ENCODE measurements at places on chromosomes 3 and 15. TPM values are rescaled to one million over a fixed set of nuclear protein-coding genes. Genes with fewer than 3 reads are reported as not detected.

DNA sequence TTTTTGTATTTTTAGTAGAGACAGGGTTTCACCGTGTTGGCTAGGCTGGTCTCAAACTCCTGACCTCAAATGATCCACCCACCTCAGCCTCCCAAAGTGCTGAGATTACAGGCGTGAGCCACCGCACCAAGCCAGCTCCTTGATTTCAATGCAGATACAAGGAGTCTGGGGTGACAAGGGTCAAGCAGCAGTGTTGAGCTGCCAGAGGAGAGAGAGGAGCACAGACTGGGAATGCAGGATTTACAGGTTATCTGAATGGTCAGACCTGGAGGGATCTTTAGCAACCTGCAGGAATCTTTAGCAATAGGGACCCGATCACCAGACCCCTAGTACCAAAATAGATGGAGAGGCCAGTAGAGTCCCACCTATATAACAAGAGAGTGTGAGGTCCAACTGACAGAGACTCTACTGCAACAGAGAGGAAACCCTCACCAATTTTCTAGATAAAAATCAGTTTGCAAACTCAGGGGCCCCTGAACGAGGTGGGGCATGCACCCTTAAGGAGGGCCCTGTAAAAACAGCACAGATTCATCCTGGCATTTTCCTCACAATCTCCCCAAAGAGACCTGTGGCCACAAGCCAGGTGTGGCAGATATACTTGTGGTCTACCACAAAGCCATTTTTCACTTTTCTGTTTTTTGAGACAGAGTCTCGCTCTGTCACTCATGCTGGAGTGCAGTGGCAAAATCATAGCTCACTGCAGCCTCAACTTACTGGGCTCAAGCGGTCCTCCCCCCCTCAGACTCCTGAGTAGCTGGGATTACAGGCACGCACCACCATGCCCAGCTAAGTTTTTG is 10.7 kb upstream of the SHISA5 start:
- H3K27ac ChIP-seq = no peak overlapping the region
- H3K4me1 ChIP-seq = peaks cover 8% of the 10 kb centered on the region
- no peak overlapping the region for H3K4me3 ChIP-seq
- no peak for DNase-seq

DNA sequence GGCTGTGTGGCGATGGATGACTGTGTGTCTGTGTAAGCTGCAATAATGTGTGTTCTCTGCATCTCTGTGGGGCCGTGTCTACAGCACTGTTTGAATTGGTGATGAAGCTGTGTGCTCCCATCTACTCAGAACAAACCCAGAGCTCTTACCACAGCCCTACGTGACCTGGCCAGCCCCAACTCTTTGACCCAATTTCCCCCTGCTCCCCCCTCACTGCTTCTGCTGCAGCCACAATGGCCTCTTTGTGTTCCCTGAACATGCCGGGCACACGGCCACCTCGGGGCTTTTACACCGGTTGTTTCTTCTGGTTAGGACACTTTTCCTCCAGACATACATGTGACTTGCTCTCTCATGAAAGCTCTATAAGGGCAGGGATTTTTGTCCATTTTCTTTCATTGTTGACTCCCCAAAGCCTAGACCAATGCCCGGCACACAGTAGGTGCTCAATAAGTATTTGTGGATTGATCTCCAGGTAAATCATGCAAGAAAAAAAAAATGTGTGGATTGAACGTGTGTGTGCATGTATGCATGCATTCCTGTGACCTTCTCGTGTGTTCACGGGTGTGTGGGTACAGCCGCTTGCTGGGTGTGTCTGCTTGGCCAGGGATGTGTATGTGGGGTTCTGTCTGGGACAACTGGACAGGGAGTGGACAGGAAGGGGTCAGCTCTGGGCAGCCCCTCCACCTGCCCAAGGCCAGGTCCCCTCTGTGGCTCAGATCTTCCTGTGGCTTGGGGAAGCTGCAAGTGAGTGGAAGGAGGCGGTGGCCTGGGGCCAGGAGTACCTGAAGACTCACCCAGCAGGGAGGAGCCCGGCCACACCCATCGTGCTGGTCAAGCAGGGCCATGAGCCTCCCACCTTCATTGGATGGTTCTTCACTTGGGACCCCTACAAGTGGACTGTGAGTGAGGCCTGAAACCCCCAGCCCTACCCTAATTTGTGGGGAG is 14.8 kb downstream of the VILL start:
- no peak overlapping the region for H3K27ac ChIP-seq
- H3K36me3 ChIP-seq = no peaks in the 10 kb centered on the region
- no peaks in the 10 kb centered on the region for H3K27me3 ChIP-seq

DNA sequence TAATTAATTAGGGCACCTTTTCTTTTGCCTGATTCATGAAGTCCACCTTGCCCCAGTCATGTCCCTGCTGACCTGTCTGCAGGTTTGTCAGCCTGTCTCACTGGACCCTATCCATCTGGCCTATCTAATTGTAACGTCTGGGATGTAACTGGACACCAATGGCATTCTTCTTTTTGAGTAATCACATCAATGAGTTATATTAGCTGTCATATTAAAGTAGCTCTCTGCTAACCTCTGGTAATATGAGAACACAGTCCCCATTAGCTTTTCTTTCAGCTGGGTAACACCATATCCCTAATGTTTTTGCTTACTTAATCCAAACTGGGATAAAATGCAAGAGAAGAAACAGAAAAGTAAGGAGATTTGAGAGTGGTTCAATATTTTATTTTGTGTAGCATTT is 166.2 kb upstream of the VEPH1 start:
- no peak overlapping the region for H3K4me3 ChIP-seq
- no peak overlapping the region for H3K27ac ChIP-seq
- H3K27me3 ChIP-seq = no peaks in the 10 kb centered on the region
- no peaks in the 10 kb centered on the region for H3K36me3 ChIP-seq
- DNase-seq = no peak

- no peak overlapping the region for H3K27ac ChIP-seq
- DNase-seq = no peak
- H3K36me3 ChIP-seq = no peaks in the 10 kb centered on the region
- no peak overlapping the region for H3K4me3 ChIP-seq
Measured at GRCh38 chr3:134860141-134860540, 65.1 kb downstream of the EPHB1 start.

DNA sequence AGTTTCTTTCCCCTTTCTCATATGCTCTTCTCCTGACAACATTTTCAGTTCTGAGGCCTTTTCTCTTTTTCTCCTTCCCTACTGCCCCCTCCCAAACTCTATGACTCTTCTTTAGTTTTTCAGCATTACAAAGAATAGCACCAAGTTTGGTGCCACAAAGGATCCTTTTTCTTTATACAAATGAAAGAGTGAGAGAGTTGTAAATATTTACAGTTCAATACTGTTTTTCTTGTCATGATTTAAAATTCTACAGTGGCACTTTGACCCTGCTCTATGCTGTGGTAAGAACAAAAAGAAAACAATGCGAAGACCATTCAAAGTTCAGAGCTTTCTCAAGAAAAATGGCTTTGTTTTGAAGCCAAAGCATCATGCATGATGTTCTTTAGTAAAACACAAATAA is 667.9 kb upstream of the SGO1 start:
- no peak overlapping the region for H3K4me3 ChIP-seq
- DNase-seq = no peak
- no peak overlapping the region for H3K27ac ChIP-seq

DNA sequence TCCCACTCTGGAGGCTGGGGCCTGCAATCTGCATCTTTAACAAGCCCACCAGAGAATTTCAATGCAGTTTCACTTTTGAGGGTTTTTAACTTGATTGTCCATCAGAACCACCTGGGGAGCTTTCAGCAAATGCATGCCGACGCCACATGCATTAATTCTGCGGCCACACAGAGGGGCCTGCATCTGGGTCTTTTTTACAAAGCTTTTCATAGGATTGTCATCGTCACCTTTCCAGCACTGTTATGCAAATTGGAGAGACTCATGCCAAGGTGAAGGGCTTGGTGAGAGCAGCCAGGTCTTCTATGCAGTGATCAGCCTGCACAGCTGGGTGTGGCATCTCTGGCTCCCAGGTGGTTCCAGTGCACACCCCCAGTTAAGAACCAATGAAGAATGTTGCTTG is 143.0 kb upstream of the CTDSPL start:
- H3K27ac ChIP-seq = no peak overlapping the region
- peaks cover 7% of the 10 kb centered on the region for H3K4me1 ChIP-seq
- H3K4me3 ChIP-seq = no peak overlapping the region
- no peaks in the 10 kb centered on the region for H3K27me3 ChIP-seq
- H3K36me3 ChIP-seq = 0 out of 2 replicates have a peak, but pooled peaks cover 6% of the 10 kb centered on the region

DNA sequence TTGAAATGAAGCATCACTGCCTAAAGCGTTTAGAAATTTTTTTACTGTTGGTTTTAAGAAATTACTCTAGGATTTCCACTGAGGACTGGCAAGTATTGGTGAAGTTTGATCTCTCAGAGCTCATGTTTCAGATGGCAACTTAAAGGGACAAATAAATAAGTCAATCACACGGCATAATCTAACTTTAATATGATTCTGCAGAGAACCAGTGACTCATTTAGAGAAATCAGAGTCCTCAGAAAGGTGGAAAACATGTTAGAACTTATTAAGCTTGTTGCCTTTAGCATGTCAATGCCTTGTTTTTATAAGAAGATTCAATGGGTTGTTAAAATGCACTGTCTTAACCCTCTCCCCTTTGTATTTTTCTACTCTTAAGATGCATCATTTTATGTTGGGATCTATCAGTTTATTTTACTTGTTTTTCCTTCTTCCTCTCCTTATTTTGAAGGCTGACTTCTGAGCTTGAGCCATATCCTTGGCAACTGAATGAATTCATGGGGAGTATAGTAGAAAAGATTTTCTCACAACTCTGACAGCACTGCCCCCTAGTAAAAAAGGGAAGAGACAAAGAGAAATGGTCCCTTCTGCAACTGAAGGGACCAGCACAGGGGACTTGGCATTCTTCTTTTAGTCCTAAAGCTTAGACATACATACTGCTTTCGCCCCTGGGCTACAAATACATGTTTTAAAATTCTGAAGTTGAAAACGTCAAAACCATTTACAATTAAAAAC is 431.2 kb downstream of the LPP start:
- H3K27ac ChIP-seq = no peak overlapping the region
- no peaks in the 10 kb centered on the region for H3K36me3 ChIP-seq
- peaks cover 19% of the 10 kb centered on the region for H3K4me1 ChIP-seq
- H3K27me3 ChIP-seq = no peaks in the 10 kb centered on the region
- peak; percentile 50 for DNase-seq
- no peak overlapping the region for H3K4me3 ChIP-seq

MCF2L2 gene
- 6.7 TPM for polyA plus RNA-seq

CTXN2 gene
- polyA plus RNA-seq = 0.10 TPM

DNA sequence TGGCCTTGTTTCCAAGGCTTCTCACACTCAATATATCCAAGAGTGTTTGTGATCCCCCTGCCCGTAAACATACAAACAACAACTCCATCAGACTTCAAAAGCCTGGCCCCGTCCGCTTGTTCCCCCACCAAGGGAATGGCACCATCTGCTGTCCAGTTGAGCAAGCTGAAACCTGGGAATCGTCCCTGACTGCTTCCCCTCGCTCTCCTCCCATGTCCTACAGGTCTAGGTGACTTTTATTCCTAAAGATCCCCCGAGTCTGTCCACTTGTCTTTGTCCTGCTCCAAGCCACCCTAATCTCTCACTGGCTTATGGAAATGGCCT is 27.9 kb upstream of the FAM174B start:
- no peak overlapping the region for H3K4me3 ChIP-seq
- H3K4me1 ChIP-seq = no peaks in the 10 kb centered on the region
- peak; percentile 91 for DNase-seq
- no peaks in the 10 kb centered on the region for H3K27me3 ChIP-seq
- H3K27ac ChIP-seq = no peak overlapping the region
- no peaks in the 10 kb centered on the region for H3K36me3 ChIP-seq
